ENCODE measurements at places on chromosomes 3 and 15.

GRCh38 chr3:12138044-12138443 is 20.7 kb downstream of the TIMP4 start:
- no peak for DNase-seq

- DNase-seq, result no peak
Observed at GRCh38 chr3:115666081-115666480, 42.8 kb downstream of the GAP43 start.

- DNase-seq, result no peak
Observed at GRCh38 chr3:189834462-189834861, 203.3 kb downstream of the TP63 start.

GRCh38 chr3:193734737-193735366 is 141.8 kb downstream of the OPA1 start:
- DNase-seq, result no peak

DNA sequence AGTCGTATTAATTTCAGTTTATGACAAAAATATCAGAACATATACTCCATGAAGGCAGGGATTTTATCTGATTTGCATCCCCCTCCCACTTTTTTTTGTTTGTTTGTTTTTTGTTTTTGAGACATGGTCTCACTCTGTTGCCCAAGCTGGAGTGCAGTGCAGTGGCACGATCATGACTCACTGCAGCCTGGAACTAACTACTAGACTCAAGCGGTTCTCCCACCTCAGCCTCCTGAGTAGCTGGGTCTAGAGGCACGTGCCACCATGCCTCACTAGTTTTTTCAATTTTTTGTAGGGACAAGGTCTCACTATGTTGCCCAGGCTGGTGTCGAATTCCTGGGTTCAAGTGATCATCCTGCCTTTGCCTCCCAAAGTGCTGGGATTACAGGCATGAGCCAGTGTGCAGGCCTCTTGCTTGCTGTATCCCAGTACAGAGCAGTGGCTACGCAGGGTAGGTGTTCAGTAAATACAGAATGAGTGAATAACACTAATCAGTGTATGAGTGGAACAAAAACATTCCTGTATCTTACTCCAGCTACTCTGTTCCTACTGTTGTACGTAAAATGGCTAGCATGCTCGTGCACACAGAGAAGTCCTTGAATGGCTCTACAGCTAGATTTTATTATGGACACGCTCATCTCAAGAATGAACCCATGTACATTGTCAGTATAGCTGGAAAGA is 272.4 kb downstream of the FOXP1 start:
- no peak for DNase-seq

DNA sequence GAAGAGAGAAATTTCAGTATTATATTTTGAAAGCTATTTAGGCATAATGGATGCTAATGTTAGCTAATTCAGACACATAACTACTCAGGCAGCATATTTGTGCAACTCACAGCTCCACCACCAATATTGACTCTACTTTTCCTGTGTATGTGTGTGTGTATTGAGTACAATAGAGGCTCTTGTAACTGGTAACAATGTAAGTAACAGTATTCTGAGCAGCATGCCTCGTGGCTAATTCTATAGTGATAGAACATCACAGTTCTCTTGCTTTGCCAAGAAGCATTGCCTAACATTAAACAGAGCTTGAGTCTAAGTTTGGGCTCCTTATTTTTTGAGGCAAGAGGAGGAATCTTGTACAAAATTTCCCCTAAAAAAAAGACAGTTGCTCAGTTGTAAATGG is 98.6 kb upstream of the ARHGEF26 start:
- DNase-seq, result no peak

- no peak for DNase-seq
Observed at GRCh38 chr3:177262396-177262795, 65.1 kb upstream of the TBL1XR1 start.

- DNase-seq, result no peak
Observed at GRCh38 chr3:85846940-85847339, 888.2 kb downstream of the CADM2 start.

GRCh38 chr3:152323834-152324233 is 55.1 kb downstream of the MBNL1 start:
- no peak for DNase-seq

- DNase-seq, result no peak
Observed at GRCh38 chr3:170331143-170331542, 26.4 kb upstream of the SKIL start.

DNA sequence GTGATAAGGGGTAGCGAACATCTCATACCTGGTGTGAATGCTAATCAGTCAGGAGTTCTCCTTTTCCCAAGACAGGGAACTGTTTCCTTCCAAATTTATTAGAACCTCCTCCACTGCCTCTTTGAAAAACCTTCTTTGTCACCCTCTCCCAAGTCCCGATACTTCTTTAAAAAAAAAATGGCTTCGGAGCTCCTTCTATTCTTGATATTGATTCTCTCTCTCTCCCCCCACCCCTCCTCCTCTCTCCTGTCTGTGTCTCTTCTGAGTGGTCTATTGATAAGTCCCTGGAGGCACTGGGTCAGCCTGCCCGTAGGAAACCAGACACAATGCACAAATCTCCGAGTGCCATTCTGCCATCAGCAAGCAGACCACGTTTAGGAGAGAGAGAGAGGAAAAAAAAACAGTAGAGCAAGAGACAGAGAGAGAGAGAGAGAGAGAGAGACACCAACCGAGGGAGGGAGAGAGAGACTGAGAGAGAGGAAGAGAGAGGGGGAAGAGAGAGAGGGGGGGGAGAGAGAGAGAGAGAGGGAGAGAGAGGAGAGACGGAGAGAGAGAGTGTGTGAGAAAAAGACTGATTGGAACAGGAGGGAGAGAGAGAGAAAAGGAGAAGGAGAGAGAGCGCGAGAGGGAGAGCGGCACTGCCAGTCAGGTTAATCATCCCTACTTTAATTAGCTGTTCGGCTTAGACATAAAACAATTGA is 160.9 kb downstream of the TIGIT start:
- DNase-seq, result no peak

DNA sequence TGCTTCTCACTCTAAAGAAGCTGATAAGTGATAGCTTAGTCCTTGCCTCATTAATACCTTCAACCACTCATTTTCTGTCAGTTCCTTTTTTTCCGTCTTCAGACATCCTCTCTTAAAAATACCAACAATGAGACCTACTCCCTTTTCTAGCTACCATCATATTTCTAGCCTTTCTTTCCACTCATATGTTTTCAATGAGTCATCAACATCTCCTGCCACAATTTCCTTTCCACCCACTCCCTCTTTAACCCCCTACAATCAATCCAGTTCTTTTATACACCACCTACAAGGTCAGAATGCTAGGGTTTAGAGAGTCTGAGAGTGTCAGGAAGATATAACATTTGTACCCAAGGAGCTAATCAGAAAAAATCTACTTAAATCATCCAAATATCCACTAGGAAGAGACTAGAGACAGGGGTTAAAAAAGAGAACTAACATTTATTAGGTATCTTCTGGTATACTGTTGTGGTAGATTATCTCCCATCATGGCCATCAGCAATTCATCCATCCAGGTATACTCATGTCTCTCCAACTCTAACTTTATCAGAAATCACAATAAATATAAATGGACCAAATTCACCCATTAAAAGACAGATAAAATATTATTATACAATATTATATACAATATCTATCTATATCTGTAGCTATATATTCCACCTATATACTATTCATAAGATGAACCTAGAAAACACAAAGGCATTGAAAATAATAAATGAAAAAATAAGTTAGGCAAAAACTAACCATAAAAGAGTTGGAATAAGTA is 42.5 kb downstream of the MYLK start:
- no peak for DNase-seq

GRCh38 chr3:63588895-63589294 is 63.6 kb upstream of the SNTN start:
- DNase-seq, result no peak

GRCh38 chr3:19543212-19543841 is 390.7 kb downstream of the EFHB start:
- no peak for DNase-seq

DNA sequence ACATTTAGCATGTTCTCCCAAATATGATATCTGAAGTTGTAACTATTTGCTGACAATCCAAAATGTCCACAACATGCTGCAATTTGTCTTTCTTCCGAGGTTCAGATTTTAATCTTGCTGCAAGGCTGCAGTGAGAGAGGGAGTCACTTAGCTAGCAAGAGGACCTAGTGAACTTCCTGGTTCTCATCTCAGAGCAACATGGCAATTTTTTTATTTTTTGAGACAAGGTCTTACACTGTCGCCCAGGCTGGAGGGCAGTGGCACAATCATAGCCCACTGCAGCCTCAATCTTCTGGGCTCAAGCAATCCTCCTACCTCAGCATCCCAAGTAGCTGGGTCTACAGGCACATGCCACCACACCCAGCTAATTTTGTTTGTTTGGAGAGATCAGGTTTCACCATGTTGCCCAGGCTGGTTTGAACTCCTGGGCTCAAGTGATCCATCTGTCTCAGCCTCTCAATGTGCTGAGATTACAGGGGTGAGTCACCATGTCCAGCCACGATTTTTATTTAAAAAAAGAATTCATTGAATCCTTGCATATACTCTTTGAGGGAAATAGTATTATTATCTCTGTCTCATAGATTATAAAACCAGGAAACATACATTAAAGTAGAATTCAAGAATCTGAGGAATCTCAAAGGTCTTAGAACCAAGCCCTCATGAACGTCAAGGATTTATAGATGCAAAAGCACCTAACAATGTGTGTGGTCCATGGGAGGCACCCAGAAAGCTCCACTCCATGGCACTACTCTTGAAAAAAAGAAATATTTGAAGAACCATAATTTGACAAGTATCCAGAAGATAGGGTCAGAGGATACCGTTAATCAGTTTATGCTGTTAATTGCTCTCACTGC is 9.1 kb downstream of the HDC start:
- DNase-seq, result no peak
